Activated CD4-positive, alpha-beta memory T cell treated with anti-CD3 and anti-CD28 coated beads, Interleukin-2, amount 10 ng/mL, durations not matched to agents 7 days and 5 days (primary cell): ENCODE measurements at places on chromosomes 1 and 21.
A peak's percentile ranks its signal among the peaks of the same experiment; 100 is the strongest.

DNA sequence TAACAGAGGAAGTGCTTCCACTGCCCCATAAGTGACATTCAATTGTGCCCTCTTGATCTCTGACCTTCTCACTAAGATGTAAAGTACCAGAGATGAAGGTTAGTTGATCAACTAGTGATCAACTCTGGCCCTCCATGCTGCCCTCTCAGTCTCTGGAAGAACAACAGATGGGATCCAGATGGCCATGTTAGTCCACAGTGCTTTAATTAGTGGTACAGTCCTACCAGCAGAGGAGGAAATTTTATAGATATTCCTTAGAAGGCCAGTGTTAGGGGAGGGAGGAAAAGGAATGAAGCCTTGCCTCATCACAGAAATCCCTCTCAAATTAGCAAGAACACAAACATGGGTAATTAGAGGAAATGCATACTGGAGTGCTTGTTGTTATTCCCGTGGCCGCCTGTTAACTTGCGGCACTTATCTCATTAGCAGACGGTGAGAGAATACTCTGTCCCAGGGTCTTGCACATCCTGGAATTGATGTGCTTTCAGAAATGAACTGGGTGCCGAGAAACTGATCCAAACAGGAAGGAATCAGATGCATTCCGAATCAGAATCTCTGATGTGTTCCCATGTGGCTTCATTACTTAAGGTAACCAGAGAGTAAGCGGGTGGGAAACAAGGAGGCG, 91.1 kb upstream of the RGS4 start:
- DNase-seq = no peak

DNA sequence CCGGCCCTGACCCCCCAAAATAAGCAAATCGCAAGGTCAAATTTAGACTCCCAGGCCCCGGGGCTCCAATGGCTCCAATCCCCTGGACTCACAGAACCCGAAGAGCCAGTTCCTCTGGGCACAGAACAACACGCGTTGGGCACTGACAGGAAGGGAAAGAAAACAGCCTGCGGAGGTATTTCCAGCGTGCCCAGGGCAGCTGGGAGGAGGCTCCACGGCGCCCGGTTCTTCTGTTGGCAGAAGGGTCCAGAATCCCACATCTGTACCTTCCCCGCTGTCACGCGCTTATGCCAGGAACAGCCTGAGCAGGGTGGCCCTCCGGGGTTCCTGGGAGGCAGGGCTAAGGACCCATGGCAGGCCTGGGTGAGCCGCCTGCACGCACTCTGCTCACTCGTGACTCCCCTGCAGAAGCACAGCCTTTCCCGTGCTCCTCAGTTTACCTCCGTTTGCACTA, 85.5 kb downstream of the RIPK4 start:
- no peak for DNase-seq

GRCh38 chr1:35448344-35448801, 108.8 kb downstream of the KIAA0319L start:
- DNase-seq = no peak

GRCh38 chr1:156414461-156415064, 45.6 kb downstream of the RHBG start:
- peak; percentile 27 for DNase-seq

DNA sequence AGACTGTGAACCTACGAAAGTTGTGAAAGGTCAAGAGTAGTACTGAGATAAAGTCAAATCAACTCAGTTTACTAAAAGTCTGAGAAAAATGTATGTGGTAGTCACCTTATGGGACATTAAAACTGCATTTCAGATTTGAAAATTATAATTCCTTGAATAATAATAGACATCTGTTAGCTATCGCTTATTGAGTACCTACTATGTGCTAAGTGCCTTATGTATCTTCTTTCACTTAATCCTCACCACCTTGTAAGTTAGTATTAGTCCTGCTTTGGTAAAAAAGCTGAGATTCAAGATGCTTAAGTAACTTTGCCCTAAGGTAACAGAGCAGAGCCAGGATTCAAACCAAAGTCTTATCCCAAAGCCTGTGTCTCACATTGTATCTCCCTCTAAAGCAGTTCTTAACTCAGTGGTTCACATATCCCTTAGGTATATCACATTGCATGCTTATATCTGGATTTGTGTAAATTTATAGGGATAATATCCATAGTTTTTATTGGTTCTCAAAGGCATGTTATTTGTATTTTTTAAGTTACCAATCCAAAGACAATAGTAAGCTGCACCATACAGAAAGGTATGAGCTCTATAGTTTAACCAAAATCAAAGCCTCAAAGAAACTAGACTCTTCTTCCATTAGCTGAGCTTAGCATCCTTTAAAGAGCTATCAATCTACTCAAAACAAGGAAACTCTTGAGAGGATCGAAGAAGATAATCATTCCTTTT, 865 bp downstream of the PIGC start:
- DNase-seq = no peak

- DNase-seq = no peak
Measured at GRCh38 chr1:79161077-79161476, 154.5 kb upstream of the ADGRL4 start.

GRCh38 chr1:101188331-101188730, 48.5 kb upstream of the S1PR1 start:
- no peak for DNase-seq

GRCh38 chr1:201721082-201722049, 107.6 kb upstream of the IPO9 start:
- no peak for DNase-seq

DNA sequence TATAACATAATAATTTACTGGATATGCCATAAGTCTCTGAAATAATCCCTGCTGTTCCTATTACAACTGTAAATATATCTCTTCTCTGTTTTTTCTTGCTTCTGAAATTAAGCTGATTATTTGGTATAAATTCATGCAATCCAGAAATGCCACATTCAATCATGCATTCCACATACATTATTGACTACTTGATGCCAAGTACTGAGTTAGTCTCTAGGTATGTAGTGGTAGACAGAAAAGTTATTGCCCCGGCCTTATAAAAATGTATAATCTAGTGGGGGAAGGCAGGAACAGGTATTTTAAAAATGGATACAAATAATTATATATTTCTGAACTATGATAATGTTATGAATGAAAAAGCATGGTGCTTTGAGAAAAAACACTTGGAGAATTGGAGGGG, 338.6 kb upstream of the SNX7 start:
- DNase-seq = no peak

- no peak for DNase-seq
Measured at GRCh38 chr1:205604059-205604458, 27.8 kb downstream of the ELK4 start.

DNA sequence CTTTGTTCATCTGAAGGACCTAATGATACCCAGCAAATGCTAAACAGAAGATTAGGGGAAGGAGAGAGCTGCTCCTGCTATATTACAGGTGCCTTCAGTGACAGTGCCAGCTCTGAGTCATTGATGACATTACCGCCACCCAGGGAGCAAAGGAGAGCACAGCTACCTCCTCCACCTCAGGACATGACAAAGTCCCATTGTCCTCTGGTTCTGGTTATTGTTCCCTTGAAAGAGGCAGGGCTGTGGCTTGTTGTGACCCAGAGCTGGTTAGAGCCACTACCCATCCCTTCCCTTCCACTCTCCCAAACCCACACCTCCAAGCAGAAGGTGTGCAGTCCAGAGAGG, 363.5 kb upstream of the DUSP10 start:
- DNase-seq = no peak

DNA sequence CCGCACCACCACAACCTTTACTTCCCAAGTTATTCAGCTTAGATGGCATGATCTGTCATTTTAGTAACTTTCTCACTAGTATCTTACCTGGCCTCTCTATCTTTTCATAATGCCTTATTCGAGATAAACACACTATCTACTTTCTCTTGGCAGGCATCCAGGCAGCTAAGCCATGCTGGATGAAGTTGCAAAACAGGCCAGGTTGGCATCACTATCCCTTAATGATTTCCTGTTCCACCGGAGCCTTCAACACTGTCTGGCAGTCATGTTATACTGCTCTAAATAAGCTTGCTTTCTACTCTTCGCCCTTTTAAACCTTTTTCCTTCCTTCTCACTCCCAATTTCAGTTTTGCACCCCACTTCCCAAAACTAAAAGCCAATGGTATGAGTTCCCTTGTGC, 12.0 kb upstream of the KCNH1 start:
- DNase-seq = no peak

DNA sequence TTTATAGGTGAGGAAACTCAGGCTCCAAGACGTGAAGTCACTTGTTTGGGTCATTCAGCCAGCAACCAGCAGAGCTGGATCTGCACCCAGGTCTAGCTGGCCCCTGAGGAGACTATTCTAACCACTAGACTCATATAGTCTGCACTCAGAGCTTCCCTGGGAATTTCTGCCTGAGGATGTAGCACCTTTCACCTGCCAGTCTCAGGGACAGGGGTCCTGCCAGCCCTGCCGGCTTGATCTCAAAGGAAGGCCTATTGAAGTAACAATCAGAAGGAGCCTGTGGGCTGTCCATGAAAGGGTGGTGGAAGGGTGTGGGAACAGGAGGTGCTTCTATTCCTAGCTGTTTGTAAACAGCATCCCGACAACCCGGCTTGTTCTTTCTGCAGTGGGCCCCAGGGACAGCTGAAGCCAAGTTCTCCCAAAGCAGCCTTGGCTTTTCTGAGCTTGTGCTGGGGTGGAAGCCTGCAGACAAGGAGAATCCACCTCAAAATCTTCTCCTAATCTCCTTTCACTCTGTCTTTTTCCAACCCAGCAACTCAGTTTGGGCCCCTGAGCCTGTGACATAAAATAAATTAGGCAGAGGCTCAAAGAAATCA, 7.8 kb downstream of the LMOD1 start:
- DNase-seq = no peak

DNA sequence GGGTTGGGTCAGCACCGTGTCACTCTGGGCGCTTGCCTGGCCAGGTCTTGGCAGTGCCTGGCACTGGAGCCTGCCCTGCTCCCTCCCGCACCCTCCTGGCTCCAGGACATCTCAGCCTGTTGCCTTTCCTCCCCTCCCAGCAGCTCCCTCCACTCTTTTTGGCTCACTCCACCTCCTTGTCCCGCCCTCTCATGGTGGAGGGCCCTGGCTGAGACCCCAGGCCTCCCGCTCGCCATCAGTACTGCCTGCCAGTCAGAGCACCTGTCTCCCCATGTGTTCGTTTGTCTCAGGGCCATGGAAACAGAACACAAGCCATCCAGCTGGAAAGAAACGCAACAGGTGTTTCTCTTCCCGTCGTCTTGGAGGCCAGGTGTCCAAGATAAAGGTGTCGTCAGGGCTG, 61.0 kb downstream of the B3GALT5 start:
- DNase-seq = no peak

DNA sequence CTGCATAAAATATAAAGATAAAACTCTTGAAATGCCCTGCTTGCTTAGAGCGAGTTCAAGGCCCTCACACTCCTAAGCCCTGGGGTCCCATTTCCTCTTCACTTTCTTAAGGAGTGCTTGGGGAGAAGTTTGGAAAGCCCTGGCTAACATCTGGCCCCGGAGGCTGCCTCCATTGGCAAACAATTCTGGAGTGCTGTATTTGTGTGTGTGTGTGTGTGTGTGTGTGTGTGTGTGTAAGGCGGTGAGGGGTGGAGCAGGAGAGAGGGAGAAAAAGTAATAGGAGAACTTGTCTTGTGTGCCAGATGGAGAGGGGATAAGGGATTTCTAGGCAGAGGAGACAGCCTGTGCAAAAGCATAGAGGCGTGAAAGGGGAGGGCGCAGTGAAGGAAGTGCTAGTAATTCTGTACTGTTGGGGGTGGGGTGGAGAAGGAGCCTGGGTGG, 578 bp upstream of the TRIM62 start:
- no peak for DNase-seq

DNA sequence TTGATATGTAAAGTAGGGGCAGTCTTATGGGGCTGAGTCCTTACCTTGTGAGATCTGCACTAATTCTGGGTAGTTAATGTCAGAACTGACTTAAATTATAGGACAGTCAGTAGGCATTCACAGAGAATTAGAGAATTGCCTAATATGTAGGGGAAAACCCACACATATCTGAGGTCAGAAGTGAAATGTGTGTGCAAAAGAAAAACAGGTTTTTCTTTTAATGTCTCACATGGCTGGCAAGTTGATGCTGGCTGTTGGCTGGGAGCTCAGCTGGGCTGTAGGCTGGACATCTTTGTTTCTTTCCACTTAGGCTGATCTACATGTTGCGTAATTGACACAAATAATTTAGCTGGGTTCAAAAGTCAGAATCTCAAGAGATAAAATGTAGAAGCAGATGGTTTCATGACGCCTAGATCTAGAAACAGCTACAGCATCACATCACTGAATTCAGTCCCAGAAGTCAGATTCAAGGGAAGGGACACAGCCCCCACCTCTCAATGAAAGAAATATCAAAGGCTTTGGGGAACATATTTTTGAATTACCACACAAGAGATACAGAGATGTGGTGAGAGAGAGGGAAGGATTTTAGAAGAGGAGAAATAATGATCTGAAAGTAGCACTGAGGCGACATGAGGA, 98.9 kb downstream of the TNFSF18 start:
- DNase-seq = no peak

DNA sequence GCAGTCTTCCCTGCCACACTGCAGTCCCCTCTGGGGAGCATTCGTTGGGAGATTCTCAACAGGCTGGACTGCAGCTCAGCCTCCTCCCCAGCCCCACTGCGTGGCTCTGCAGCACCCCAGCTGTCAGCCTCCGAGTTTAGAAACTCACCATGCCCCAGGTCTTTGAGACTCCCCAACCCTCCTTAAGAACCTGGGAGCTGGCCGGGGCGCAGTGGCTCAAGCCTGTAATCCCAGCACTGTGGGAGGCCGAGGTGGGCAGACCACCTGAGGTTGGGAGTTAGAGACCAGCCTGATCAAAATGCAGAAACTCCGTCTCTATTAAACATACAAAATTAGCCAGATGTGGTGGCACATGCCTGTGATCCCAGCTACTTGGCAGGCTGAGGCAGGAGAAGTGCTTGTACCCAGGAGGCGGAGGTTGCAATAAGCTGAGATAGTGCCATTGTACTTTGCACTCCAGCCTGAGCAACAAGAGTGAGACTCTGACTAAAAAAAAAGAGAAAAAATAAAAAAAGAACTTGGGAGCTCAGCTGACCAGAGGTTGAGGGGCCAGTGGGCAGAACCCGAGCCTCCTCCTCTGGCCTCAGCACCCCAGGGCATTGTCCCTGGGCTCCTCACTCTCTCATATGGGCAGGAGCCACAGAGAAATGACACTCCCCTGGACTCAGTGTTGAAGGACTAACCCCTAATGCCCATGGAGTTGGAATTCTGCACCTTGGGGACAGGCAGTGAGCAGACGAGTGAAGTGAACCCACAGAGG, 5.6 kb downstream of the OLIG2 start:
- no peak for DNase-seq

DNA sequence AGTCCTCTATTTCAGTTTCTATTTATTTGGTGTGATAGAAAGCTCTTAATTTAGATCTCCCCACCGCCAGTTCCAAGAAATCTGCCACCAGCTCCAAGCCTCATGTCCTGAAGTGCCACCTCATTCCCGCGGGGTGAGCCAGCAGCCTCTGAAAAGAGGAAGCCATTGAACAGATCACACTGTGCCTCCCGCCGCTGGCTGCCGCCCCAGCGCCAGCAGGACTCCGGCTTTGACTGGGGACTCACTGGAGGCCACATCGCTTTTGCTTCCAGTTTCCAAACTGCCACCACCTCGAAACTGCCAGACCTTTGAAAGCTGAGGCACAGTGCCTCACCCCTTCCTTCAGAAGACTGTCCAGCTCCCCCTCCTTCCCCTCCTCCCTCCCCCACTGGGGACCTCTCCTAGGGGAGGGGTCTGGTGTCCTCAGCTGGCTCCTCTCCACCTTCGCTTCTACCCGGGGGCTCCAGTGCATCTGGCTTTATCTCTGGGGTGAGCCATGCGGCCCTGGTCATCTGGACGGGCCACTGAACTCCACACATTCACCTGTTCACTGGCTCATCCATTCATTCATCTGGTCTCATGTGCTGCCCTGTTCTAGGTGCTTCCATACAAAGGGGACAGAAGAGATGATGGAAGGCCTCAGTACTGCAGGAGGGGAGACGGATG, 58.9 kb downstream of the VPS26C start:
- peak; percentile 34 for DNase-seq

- no peak for DNase-seq
Measured at GRCh38 chr1:166977951-166978350, 2.6 kb upstream of the ILDR2 start.
